ENCODE measurements at places on chromosomes 4 and X.
A peak's percentile ranks its signal among the peaks of the same experiment; 100 is the strongest.

GRCh38 chrX:1938190-1938589 lies 323.3 kb downstream of the ASMT start:
- no peak for DNase-seq

DNA sequence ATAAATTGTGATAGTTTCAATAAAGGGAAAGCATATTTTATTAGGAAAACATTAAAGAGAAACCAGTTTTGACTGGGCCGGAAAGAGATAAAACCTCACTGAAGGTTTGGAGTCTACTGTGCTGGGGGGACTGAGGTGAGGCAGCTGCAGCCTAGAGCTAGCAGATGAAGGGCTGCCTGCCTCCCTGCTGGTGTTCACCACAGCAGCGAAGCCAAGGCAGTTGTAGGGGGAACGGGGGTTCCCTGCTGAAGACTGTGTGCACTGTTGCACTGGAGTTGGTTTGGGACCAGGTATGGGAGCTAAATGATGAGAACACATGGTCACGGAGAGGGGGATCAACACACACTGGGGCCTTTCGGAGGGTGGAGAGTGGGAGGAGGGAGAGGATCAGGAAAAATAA lies 546.5 kb upstream of the SMIM31 start:
- DNase-seq, result no peak

GRCh38 chr4:81688085-81688484 lies 216.4 kb upstream of the RASGEF1B start:
- no peak for DNase-seq

GRCh38 chr4:174256277-174256713 lies 27.2 kb downstream of the FBXO8 start:
- no peak for DNase-seq

GRCh38 chr4:1178300-1179088 lies 6.1 kb upstream of the SPON2 start:
- DNase-seq, result no peak

GRCh38 chr4:90449626-90450025 lies 322.4 kb downstream of the CCSER1 start:
- no peak for DNase-seq

- DNase-seq, result no peak
These were observed 31.9 kb downstream of the SMIM14 start for GRCh38 chr4:39606747-39607146.

DNA sequence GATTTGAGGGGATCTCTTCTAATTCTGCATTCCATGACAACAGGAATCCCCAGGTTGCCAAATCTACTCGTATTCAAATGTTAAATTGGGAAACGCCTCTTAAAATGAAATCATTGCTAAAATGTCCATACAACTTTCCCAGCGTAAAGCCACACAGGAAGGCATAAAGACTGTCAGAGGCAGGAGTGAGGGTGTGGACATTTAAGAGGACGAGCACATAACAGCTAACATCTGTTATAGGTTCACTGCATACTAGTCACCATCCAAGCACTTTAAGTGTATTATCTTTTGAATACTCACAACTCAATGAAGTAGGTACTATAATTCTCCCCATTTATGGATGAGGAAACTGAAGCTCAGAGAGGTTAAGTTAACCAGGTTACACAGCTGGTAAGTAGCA lies 35.6 kb downstream of the ATG4A start:
- DNase-seq, result no peak

DNA sequence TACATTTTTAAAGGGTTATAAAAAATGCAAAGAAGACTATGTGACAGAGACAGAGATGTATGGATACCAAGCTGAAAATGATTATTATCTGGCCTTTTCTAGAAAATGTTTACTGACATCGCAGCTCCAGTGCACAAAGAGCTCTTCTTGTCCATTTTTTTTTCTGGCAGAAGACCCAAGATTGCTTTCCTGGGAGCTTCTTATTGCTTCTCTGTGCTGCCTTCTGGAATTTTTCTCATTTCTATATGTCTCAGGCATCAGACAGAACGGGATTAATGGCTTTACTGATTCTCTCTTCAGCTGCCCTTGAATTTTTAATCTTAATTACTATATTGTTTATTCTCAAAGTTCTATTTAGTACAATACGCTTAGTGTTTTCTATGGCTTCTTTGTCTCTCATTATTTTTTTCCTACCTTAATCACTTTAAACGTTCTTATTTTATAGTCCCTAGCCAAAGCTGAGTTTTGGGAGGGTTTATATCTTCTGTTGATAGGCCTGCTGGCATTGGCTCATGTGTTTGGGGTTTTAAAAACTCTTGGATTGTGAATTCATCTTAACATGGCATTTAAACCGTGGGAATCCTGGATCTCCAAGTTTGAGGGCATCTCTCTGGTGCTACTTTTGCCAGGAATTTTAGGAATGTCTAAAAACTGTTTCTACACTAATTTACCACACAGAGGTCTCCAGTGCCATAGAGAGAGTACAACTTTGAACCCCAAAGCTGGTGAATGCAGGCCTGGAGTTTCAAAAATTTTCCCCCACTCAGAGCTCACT lies 138.9 kb upstream of the LNX1 start:
- DNase-seq, result no peak

GRCh38 chrX:13742397-13743176 lies 8.0 kb downstream of the OFD1 start:
- peak; percentile 62 for DNase-seq

- DNase-seq, result no peak
These were observed 668.0 kb upstream of the LCORL start for GRCh38 chr4:18689308-18690115.

DNA sequence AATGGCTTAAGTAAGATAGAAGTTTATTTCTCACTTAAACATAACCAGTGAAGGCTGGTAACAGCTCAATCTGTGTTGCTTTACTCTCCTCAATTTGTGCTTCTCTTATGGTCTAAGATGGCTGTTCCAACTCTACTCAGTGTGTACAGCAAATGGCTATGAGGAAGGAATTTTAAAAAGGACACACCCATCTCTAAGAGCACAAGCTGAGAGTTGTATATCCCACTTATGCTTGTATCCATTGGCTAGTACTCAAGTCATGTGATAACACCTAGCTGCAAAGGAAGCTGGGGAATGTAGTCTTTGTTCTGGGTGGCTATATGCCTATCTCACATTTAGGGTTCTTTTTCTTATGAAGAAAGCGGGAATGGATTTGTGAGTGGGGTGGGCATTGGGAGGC lies 63.3 kb downstream of the GPAT3 start:
- DNase-seq, result no peak

GRCh38 chr4:148735432-148736155 lies 293.4 kb upstream of the NR3C2 start:
- no peak for DNase-seq

- no peak for DNase-seq
These were observed 40.1 kb downstream of the FAM241A start for GRCh38 chr4:112185334-112185733.

- no peak for DNase-seq
These were observed 178.0 kb downstream of the DCLK2 start for GRCh38 chr4:150256225-150256620.

- no peak for DNase-seq
These were observed 49.0 kb downstream of the CD99L2 start for GRCh38 chrX:150849486-150849885.

Data from CD4-positive, alpha-beta T cell treated with Interferon gamma for 1 hour (primary cell).